Posterior vena cava (tissue), 2 donors: ENCODE measurements at places on chromosomes 5 and 9. TPM values are rescaled to one million over a fixed set of nuclear protein-coding genes. Genes with fewer than 3 reads are reported as not detected.

The SPARC gene
- 2,416 TPM for total RNA-seq

The ADGRV1 gene
- 0.19 TPM for total RNA-seq

The SMC2 gene
- total RNA-seq: 5.2 TPM

The OCLN gene
- total RNA-seq: 1.9 TPM

The PCDHGA5 gene
- total RNA-seq: 3.9 TPM

The LPAR1 gene
- total RNA-seq: 147 TPM

The CCL27 gene
- not detected for total RNA-seq

The PTGR1 gene
- 20.3 TPM for total RNA-seq

DNA sequence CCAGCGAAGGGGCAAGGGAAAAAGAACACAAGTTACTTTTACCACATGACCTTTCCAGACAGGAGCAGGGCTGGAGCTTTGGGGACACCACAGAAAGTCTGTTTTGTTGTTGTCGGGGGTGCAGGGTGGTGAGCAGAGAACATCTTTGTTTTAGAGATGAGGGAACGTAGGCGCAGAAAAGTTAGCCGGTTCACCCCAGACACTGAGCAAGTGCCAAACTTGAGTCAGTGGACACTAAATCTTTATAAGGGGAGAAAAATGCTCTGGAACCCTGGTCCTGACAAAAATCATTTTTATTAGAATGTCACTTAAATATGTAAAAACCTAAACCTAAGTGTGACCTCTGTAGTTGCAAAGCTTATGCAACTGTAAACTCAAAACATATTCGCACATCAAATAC, 126.4 kb upstream of the GAS1 start:
- DNase-seq: no peak

DNA sequence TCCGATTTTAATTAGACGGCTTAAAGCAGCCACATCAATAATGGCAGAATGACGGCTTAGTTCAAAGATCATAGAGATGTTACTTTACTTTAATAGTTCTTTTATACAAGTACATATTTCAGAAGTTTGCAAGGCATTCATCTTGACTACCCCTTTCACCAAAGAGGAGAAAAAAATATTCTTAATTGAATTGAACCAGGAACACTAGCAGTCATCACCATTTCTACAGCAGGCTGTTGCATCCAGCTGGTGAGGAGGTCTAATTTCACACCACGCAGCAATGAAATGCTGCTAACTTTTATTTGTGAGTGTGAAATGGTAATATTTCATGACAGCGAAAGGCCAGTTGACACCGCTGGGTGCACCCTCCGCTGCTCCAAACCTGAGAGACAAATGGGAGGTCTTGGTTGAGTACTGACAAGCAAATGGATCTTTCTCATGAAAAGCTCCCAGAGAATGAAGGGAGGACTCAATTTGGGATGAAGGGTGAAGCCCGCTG, 322.2 kb downstream of the GLIS3 start:
- no peak for DNase-seq

DNA sequence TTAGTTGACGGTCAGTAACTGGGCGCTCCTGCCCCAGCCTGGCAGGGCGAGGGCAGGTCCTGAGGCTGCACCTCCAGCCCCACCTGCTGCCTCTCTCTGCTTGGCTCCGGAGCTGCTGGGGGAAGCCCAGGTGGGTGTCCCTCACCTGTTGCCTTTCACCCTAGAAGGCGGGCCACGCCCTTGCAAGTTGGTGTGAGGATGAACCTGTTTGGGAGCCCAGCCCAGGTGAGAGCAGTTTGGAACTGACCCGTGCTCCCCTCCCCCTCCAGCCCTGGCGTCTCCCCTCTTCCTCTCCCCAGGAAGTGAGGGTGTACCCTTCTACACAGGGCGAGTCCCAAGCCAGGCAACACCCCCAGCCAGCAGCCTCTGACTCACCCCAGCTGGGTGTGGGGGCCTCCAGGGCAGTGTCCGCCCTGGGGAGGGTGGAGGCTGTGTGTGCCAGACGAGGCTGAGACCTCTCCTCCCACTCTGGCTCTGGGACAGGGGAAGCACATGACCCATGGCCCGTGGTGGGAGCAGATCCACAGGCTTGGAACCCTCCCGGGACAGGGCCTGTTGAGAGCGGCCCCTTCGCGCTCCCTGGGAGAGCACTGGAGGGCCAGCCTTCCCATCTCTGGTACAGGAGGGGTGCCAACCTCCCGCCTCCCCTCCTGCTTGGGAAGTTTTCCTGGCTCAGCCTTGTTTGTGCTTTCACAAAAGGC, 10.4 kb downstream of the LRRC8A start:
- DNase-seq: peak; percentile 96

DNA sequence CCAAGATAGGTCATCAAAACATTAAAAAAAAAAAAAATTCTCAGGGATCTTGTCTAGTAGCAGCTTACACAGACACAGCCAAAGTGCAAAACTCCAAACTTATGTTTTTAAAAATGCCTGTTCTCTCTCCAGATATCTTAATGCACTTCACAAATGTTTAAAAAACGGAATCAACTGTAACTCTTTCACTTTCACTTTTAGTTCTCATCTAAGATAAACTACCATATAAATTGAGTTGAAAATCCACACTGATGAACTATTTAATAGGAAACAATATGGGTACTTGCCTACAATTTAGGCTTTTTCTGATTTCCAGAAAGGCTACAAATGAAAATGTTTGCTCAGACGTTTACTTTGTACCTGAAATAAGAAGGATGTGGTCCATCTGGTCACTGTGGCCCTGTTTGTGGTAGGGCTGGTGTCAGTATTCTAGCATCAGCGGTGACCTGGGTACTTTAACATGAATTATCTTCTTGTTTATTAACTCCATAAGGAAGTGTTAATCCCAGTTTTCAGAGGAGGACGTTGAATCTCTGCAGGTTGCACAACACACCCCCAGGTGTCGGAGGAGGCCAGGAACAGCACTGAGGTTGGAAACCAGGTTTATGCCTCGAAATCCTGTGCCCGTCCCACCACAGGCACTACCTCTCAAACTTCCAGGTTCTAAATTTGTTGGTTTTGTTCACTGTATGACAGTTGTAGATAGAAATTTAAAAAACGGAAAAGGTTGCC, 13.3 kb upstream of the LPCAT1 start:
- DNase-seq: peak; percentile 9

GRCh38 chr5:20537911-20538703, 550.1 kb upstream of the CDH18 start:
- no peak for DNase-seq

DNA sequence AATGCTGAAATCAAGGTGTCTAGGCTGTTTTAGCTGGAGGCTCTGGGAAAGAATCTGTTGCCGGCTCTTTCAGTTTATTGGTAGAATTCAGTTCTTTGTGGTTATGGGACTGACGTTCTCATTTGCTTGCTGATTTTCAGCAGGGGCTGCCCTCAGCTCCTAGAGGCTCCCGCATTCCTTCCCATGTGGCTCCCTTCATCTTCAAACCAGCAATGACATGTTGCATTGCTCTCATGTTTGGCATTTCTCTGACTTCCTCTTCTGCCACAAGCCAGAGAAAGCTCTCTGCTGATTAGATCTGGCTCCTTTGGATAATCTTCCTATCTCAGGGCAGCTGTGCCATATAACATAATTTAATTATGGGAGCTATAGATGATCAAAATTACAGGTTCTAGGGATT, 360.3 kb downstream of the LRRC70 start:
- DNase-seq: no peak

DNA sequence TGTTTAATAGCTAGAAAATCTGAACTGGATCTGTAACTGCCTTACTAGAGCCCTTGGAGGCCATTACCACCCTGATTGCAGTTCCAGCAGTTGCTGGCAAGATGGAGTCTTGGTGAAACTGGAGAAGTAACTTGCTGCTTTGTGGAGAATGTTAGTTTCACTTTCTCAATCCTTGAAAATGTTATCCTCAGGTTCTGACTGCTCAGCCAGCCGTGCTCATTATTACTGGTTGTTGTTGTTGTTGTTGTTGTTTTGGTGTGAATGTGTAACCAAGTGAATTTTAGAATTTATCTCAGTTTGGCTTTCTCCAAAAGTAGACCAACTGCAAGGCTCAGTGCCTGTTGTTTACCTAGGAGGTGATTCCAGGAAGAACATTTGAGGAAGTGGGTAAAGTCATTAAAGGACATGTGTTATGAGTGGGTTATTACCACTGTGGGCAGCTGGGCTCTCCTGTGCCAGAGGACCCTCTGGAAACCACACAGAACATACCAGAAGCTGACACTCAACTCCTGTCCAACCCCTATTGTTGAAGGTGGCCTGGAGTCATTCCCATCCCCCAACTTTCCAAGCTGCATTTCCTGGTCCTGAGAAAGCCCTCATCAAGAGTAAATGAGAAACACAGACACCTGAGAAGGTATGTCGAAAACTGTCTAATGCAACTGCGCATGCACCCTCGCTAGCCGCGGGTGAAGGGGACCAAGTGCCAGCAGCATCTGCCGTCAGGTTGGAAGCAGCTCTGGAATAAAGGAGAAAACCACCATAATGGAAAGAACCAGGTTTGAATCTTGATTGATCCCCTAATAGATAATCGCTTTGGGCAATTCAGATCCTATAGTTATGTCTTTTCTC, 111.6 kb downstream of the CMYA5 start:
- DNase-seq: no peak

- DNase-seq: no peak
Measured at GRCh38 chr5:91598216-91598615, 215.1 kb upstream of the ARRDC3 start.

- DNase-seq: no peak
Measured at GRCh38 chr9:77872863-77873262, 158.7 kb downstream of the GNAQ start.

DNA sequence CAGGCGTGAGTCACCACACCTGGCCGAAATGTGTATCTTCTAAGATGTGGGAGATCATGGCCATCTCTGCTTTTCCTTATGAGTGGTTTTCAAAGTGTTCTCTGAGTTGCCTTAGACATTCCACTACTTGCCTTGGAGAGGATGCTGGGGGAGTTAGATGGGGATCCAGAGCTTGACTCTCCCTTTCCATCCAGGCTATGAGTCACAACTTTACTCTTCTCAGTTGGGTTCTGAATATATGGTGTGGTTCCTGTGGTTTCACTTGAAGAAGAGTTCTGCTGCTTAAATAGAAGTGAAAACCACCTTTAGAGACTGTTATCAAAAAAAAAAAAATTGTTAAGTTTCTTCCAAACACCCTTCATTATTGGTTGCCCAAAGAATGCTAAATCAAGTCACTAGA, 217.6 kb downstream of the ZNF608 start:
- no peak for DNase-seq

- DNase-seq: no peak
Measured at GRCh38 chr9:108347463-108348188, 508.2 kb downstream of the ACTL7B start.

DNA sequence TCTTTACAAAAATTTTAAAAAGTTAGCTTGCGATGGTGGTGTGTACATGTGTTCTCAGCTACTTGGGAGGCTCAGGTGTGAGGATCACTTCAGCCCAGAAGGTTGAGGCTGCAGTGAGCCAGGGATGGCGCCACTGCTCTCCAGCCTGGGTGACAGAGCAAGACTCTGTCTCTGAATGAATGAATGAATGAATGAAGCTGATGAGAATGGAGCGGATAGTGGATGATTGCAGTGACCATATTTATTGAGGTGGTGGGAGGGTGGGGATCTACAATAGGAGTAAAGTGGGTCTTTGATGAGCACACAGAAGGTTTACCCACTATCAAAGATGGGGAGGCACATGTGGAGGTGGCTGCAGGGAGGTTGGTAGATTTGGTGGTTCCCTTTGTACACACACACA, 120.2 kb downstream of the AOPEP start:
- no peak for DNase-seq

DNA sequence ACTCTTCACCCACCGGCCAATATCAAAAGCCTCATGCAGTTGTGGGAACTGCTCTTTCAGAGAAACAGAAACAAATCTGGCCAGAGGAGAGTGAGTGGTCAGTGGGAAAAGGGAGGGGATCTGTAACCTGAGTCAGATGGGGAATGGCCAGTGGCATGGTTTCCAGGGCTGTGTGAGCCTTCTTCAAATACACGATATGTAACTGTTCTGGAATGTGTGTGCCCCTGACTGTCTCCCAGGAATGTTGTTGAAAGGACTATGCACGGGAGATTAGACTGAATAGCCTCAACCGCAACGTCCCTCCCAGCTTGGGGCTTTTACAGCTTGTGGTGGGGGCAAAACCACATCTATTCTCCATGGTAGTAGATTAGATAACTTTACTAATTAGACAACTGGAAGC, 60.8 kb downstream of the SH3TC2 start:
- no peak for DNase-seq

- DNase-seq: no peak
Measured at GRCh38 chr5:175235251-175235960, 208.6 kb downstream of the DRD1 start.

DNA sequence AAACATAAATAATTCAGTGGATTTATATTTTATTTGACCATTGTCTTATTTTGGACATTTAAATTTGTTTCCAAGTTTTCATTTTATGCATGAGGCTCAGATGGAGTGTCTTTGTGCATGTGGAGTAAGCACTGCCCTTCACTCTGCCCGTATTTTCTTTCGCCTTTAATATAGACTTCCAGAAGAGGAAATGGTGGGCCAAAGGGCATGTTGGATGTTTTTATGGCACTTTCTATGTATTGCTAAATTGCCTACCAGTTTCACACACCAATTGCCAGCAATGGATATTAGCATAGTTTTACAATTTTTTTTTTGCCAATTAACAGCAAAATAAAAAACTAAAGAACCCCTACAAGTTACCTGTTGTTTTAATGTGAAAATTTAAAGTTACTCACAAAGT, 38.4 kb downstream of the ZSWIM6 start:
- no peak for DNase-seq

DNA sequence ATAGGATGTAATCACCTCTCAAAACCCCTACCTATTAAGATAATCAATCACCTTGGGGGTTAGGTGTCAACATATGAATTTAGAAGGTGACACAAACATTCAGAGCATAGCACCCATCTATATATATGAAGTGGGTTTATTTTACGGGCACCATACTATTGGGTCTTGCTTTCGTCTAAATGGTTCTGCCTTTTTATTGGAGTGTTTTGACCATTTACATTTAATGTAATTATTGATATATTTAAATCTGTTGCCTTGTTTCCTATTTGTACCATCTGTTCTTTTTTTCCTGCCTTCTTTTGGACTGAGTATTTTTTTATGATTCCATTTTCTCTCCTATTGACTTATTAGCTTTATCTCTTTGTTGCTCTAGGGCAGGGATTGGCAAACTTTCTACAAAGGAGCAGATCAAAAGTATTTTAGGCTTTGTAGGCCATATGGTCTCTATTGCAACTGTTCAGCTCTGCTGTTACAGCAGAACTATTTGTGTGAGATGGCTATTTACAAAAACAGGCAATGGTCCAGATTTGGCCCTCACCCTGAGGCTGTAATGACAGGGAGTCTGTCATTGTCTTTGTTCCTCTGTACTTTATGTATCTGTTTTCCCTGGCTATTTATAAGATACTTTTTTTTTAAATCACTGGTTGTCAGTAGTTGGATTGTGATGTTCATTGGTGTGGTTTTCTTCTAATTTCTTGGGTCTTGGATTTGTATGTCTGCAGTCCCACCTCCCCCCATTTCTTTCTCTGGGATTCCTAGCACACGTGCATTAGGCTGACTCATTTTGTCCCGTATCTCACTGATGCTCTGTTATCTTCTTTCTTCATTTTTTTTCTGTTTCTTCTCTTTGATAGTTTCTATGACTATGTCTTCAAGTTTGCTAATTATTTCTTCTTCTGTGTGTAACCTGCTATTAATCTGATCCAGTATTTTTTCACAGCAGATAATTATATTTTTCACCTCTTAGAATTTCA, 127.1 kb downstream of the DAB2IP start:
- no peak for DNase-seq
